ENCODE measurements at places on chromosomes 13 and 19.

DNA sequence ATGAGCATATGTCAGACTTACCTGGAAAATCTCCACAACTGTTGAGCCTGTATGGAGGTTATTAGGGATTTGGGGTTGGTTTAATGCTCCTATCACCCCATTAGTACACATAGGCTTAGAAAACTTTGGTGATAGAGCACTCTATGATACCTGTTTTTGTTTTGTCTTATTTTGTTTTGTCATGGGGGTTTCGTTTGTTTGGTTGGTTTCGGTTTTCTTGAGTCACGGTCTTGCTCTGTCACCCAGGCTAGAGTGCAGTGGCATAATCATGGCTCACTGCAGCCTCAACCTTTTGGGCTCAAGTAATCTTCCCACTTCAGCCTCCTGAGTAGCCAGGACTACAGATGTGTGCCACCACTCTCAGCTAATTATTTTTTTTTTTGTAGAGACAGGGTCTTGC is 70.0 kb downstream of the MZT1 start:
- DNase-seq, result no peak

DNA sequence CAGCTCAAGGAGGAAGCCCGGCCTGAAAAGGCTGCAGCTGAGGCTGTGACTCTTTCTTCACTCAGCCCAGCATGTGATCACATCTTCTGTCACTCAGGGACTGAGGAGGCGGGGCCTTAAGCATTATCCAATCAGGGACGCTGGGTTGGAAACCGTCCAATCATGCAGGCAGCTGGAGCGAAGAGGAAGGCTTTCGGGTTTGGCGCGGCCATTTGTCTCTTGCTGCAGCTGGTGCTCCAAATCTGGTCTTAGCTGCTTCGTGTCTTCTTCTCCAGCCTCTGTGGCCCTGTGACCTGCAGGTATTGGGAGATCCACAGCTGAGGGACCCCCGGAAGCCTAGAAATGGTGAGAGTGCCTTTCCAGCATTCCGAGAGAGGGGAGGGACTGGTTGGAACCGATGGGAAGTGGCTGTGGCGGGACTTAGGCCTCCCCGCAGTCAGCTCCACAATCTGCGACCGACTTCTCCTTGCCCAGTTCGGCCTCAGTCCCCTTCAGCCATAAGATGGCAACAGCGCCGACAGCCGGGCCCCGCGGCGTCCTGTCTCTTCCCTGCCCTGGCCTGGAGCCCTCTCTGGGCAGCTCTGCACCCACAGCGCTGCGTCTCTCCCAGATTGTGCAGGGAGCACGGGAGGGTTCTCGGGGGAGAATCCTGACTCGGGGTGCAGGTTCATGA is at the start of gene ZNF90:
ZNF90 (plus strand) TSS at position 210 of the 673 bp plus-strand sequence; CDS start at position 343, 133 bp downstream.
- peak; percentile 88 for DNase-seq

GRCh38 chr13:26021516-26021915 is 30.3 kb downstream of the SHISA2 start:
- peak; percentile 17 for DNase-seq

- DNase-seq, result no peak
Measured at GRCh38 chr13:32883474-32883873, 132.7 kb upstream of the KL start.

DNA sequence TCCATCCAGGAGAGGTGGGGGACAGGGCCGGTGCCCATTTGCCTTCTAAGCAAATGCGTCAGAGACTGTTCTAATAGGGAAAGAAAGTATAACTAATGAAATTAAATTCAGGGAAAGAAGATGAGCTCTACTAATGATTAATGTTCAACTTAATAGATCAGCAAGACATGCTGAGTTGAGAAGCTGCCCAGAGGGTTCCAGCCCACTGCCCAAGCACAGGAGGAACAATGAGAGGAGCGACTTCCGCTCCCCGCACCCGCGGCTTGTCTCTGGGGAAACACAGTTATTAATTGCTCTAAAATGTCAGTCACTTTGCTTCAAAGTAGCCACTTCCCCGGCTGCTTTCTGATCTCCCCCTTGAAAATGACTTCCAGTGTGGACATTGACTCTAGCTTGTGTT is 331.3 kb downstream of the UQCRFS1 start:
- DNase-seq, result peak; percentile 4

- DNase-seq, result no peak
Measured at GRCh38 chr13:53075356-53076041, 46.9 kb downstream of the OLFM4 start.

GRCh38 chr13:113561417-113562084 is 23.0 kb upstream of the TFDP1 start:
- no peak for DNase-seq

GRCh38 chr19:42366673-42367072 is 23.4 kb downstream of the CNFN start:
- DNase-seq, result no peak

DNA sequence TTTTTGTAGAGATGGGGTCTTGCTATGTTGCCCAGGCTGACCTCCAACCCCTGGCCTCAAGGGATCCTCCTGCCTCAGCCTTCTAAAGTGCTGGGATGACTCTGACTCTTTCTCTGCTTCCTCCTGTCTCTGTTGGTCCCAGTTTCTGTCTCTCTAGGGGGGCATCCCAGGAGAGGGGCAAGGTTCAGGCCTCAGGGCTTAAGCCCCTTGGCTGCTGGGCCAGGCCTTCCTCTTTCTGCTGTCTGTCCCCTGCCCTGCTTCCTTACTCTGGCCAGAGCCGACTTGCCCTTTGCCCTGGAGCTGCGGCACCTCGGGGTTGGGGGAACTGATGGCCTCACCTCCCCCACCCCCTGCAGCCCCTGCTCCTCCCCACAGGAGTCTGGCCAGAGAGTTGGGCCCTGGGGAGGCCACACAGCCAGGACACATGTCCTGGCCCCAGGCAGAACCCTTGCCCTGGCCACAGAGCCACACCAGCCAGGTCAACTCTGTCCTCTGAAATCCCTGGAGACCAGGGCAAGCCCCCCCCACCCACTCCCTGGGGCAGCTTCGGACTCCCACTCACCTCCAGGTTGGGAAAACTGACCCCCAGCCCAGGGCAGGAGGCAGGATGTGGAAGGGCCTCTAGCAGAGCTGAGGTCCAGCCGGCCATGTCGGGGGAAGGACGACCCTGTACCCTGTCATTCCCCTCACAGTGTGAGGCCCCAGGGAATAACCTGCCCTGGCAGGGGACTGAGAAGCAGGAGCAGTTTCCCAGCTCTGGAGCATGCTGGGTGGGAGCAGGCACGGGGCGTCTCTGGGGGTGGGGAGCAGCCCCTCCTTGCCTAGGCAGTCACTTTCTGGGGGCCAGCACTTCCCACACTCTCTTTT is 23.7 kb downstream of the CEBPA start:
- no peak for DNase-seq

- no peak for DNase-seq
Measured at GRCh38 chr19:39264306-39265290, 3.6 kb upstream of the IFNL2 start.

DNA sequence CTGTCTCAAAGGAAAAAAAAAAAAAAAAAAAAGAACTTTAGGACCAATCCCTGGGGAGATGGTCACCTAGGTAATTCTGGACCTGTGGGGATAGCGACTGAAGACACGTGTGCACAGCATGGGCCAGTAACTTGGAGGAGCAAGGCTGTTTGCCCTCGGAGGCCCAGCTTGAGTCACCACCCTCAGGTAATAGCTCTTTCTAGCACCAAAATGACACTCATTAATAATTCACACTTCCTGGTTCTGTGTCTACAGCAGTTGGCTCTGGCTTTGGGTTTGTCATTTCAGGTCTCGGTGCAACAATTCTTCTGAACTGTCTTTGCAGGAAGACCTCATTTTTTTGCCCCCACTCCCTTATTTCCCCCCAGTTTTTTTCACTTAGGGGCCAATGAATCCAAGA is 3.9 kb upstream of the ATP11A start:
- peak; percentile 12 for DNase-seq

GRCh38 chr13:80359778-80360452 is 19.0 kb upstream of the SPRY2 start:
- DNase-seq, result no peak

- DNase-seq, result no peak
Measured at GRCh38 chr19:907183-907853, 5.7 kb downstream of the R3HDM4 start.

GRCh38 chr19:29380581-29380980 is 145.2 kb upstream of the VSTM2B start:
- DNase-seq, result no peak

- no peak for DNase-seq
Measured at GRCh38 chr13:51668580-51669195, 84.4 kb downstream of the WDFY2 start.

- no peak for DNase-seq
Measured at GRCh38 chr13:106493533-106494220, 41.8 kb downstream of the EFNB2 start.

DNA sequence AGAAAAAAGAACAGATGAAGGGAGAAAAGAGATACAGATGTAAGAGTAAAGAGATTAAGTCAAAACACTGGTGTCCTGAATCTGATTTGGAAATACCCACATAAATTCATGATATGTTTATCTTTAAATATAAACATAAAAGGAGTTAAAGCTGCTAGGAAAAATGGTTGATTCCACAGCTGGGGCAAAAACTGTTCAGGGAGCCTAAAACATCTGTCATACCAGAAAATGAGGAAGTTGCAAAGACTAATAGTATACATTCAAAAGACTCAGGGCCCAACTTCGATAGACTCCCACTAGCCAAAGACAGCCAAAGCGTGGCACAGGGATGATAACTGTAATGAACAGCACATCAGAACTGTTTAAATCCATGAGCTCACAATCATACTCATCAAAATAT is 62.0 kb downstream of the ABCC4 start:
- no peak for DNase-seq

GRCh38 chr13:34522808-34523207 is 419.3 kb upstream of the NBEA start:
- DNase-seq, result no peak

DNA sequence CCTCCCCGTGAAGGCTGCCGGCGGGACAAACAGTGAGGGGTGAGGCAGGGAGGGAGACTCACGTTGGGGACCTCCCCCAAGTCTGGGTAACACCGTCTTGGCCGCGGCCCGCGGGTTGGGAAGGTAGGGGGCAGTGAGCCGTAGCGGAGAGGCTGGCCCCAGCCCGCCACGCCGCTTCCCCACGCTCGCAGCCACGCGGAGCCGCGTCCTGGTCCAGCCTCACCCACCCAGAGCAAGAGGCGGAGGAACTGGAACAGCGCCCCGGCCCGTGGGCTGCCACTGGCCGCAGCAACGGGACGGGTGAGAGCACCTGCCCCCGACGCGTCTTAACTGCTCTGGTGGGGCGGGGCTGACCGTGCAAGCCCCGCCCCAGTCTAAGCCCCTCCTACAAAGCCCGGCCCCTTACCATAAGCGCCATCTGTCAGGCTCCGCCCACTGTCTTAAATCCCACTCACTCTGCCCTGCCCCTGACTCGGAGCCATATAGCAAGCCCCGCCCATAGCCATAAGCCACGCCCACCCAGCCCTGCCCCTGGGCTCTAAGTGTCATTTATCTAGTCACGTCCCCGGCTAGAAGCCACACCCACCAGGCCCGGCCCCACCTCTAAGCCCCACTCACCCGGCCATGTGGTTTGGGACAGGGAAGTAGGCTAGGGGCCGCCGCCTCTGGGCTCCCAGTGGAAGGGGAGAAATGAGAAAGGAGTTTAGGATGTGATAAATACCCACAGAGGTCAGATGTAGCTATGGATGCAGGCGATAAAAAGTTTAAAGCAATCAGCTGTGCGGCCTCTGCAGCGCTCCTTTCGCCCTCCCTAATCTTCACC is 2.1 kb upstream of the CCL25 start:
- DNase-seq, result no peak

- DNase-seq, result peak; percentile 84
Measured at GRCh38 chr19:18279516-18280246, 1.7 kb downstream of the JUND start.

DNA sequence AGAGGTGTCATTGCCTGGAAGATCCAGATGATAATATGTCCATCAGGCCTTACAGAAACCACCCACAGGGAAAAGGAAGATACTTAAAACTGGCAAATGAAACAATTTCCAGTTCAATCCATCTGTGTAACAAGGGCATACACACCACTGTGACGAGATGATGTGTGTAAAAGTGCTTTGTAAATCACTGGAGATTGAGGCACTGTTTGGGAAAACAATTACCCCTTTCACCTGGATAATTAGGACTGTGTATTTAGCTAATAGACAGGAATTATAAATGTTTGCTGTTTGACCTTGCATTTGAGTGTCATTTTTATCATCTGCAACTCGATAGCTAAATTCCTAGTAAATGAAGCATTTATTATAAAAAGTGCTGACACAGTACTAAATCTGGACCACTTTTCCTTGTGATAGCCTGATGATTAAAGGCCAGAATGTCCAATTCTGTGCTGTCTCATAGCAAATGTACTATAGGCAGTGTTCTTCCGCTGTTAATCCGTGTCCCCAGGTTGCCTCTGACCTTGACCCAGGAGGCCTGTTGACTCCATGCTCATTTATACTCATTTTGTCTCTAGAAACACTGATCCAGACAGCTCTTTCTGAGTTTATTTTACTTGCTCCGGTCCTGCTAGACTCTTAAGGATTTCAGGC is 105.8 kb downstream of the LACC1 start:
- DNase-seq, result no peak

GRCh38 chr19:51821921-51822320 is 27.0 kb downstream of the FPR3 start:
- DNase-seq, result no peak

DNA sequence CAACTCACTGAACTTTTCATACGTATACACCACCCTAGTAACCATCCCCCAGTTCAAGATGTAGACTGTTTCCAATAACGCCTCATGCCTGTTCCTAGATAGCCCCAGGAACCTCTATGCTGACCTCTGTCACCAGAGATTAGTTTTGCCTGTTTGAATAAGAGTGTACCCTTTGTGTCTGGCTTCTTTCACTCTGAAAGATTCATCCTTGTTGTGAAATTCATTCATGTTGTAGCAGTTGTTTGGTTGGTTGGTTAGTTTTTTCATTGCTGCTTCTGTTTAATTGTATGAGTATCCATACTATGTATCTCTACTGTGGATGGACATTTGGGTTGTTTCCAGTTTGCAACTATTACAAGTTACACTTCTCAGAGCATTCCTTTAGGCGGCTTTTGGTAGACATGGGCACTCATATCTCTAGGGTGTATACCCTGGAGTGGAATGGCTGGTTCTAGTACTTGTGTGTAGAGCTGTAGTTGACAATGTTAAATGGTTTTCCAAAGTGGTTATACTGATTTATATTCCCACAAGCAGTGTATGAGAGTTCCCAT is 1.6 kb downstream of the RNASEH2B start:
- no peak for DNase-seq

- DNase-seq, result no peak
Measured at GRCh38 chr13:24083141-24083540, 77.4 kb upstream of the SPATA13 start.

DNA sequence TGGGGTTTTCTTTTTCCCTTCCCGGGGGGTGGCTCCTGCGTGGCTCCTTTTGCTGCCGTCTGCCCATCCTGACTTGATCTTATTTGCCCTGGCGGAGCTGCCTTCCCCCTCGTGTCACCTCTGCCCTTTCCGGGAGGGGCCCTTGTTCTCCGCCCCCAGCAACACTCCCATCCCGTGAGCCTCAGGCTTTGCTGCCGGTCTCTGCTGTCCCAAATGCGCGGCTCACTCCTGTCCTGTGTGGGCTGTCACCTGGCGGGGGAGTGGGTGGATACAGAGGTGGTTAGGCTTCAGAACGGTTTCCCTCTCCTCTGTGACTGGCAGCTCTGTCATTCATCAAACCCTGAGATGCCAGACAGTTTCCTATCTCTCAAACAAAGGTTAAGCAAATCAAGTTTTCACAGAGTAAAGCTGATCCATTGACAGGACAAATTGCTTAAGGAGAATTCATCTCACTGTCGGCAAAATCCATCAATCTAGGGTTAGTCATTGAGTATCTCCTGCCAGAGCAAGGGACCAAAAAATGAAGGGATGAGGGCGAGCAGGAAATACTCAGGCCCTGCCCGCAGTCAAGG is 84.0 kb downstream of the ANKRD10 start:
- no peak for DNase-seq
